ENCODE measurements at places on chromosomes 1 and 21.

GRCh38 chr21:27219068-27219467, 252.2 kb upstream of the ADAMTS5 start:
- no peak for DNase-seq

- no peak for DNase-seq
Measured at GRCh38 chr1:95115708-95116137, 1.4 kb upstream of the TLCD4 start.

GRCh38 chr1:193767886-193768285, 581.5 kb upstream of the B3GALT2 start:
- DNase-seq: no peak

DNA sequence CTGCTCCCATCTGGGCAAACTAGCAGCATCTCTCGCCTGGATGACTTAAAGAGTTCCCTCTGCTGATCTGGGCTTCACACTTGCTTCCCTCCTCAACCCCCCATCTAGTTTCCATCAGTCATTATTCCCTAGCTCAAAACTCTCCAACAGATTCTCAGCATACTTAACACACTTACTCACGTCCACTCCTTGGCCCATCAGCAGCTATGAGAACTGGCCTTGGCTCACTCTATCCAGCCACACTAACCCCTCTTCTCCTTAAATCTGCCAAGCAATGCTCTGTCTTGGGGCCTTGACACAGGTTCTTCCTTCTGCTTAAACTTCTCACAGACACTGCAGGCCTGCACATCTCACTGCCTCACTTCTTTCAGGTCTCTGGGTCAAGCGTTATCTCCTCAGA, 41.6 kb downstream of the GNG12 start:
- DNase-seq: no peak

DNA sequence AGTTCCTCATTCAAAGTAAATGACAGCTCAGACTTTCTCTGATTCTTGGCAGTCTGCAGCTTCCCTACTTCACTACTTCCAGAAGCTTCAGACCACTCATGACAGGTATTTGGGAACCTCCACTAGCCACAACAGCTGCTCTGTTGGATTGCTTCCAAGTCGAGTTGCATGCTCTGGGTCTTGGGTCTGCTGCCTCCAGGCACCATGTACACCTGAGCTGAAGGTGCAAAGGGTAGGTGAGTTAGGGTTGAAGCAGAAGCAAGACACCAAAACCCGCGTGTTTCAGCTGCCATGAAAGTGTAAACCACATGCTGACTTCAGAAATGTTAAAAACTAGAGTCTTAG, 62.7 kb downstream of the ZNF684 start:
- no peak for DNase-seq

GRCh38 chr1:176531036-176531435, 68.1 kb downstream of the PAPPA2 start:
- DNase-seq: no peak

- DNase-seq: no peak
Measured at GRCh38 chr1:110184446-110184845, 25.7 kb upstream of the KCNC4 start.

DNA sequence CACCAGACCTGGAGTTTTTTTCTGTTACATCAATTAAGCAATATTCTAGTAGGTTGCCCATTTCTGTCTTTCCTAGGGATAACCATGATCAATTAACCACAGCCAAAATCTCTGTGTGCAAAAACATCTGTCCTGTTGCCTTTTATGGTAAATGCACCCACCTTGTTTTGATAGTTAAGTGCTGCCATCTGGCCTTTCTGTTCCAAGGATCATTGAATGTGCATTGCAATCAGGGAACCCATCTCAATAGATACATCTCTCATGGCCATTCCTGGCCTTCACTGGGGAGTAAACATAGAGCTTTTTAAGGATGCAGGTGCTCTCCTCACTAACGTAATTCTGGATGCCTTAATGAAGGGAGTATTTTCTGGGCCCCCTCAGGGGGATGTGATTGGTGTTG, 111.8 kb upstream of the KIAA1614 start:
- no peak for DNase-seq

GRCh38 chr1:213103377-213104306, 52.6 kb downstream of the RPS6KC1 start:
- DNase-seq: no peak

GRCh38 chr1:7511381-7511780, 259.7 kb upstream of the VAMP3 start:
- DNase-seq: no peak

DNA sequence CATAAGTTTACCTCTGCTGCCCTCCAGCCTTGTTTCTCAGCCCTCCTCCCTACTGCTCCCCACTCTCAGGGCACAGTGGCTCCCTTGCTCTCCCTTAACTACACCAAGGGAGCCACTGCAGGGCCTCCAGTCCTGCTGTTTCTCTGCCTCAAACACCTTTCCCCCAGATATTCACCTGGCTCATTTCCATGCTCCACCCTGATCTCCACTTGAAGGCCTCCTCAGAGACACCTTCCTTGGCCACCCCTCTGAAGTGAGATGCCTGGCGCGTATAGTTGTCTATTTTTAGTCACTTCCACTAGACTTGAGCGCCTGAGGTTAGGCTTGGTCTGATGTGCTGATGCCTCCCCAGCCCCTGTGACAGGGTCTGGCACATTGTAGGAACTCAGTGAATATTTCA, 34.9 kb downstream of the SEC16B start:
- no peak for DNase-seq

- no peak for DNase-seq
Measured at GRCh38 chr1:209822706-209823105, 5.1 kb upstream of the UTP25 start.

GRCh38 chr1:168760241-168760640, 31.2 kb upstream of the DPT start:
- DNase-seq: no peak

GRCh38 chr1:155069551-155070157, 6.1 kb downstream of the EFNA4 start:
- DNase-seq: no peak

Data from NCI-H526 (cell line).